Cardiac septum (tissue), 1 donor: ENCODE measurements at places on chromosomes 1 and 21.

DNA sequence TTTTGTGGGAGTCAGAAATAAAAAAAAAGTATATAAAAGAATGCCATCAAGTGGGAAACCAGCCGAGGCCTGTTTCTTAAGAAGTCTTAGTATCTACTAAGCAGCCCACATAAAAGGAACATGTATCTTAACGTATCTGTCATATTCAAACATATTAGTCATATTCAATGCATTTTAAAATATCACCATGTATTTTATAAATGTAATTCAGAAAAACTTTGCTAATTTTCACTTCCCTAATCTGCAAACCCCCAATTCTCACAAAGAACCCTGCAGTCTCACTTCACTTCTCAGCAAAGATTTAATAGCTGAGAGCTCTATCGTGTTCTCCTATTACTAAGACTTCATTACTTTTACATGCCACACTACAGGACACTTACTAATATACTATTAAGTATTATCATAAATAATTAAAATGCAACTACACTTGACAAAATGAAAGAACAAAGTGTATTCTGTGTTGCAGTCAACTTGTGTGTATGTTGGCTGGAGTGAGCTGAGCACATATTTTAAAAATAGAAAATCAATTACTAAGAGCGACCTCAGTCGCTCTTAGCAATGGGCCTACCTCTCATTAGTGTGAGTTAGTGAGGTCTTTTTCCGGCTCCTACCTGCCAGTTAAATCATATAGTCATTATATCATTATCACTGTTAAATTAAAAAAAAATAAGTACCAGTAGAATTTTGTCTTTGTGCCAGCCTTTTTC is 484.3 kb downstream of the LMO4 start:
- no peak for DNase-seq

GRCh38 chr1:63454269-63454668 is 68.8 kb downstream of the ITGB3BP start:
- DNase-seq: no peak

DNA sequence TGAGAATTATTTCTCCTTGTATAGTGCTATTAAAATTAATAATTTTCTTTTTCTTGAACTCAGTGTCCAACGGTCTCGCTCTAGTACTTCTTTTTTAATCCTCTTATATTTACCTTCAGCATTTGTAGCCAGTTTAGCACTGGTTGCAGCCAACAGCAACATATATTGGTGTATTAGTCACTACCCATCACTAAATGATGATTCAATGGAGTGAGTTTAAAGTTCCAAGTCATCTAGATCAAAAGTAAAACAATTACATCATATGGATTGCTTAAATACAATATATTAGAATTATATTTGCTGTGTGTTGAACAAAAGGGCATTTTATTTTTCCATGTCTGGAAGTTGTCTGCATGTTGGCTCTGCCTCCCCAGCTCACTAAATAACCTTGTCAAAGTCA is 591.8 kb downstream of the ADGRL2 start:
- no peak for DNase-seq

DNA sequence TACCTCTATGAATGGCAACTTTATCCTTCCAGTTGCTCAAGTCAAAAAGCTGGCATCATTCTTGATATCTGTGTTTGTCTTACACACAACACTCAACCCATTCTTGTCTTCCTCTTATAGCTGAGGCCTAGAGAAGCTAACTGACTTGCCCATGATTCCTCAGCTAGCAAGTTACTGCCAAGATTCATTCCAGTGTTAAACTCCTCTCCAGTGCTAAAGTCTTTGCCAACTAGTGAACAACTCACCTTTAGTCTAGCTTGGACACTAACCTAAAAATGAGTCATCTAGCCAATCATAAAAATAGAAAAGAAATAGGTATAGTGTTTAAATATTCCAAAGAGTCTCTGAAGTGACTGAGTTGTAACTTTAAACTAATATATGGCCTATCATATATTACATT is 45.6 kb upstream of the RGS2 start:
- no peak for DNase-seq

GRCh38 chr1:39679821-39680220 is 7.9 kb upstream of the NT5C1A start:
- DNase-seq: no peak
